Stimulated activated CD8-positive, alpha-beta memory T cell treated with anti-CD3 and anti-CD28 coated beads, Interleukin-12 subunit alpha, Interleukin-12 subunit beta, amount 100 ng/mL, for 1 hour (primary cell): ENCODE measurements at places on chromosomes 12 and 14.

- no peak for DNase-seq
These were observed 53.4 kb upstream of the DACT1 start for GRCh38 chr14:58584383-58584782.

DNA sequence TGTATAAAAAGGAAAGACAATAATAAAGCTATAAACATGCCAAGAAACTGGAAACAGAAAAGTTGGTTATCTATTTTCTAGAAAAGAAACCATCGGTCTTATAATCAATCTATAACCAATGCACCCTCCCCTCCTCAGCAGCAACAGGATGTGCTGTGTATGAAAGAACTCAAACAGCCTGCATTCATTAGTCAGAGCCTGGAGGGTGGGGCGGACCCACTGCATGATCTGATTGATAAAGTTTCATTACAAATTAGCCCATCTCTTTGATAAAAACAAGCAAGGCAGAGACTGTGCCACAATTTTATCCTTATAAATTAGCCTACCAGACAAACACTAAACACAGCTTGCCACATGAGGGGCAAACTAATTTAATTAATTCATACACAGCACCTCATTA, 448.1 kb downstream of the BCAT1 start:
- DNase-seq = no peak

GRCh38 chr14:87811246-87811645, 181.7 kb downstream of the GALC start:
- DNase-seq = no peak

DNA sequence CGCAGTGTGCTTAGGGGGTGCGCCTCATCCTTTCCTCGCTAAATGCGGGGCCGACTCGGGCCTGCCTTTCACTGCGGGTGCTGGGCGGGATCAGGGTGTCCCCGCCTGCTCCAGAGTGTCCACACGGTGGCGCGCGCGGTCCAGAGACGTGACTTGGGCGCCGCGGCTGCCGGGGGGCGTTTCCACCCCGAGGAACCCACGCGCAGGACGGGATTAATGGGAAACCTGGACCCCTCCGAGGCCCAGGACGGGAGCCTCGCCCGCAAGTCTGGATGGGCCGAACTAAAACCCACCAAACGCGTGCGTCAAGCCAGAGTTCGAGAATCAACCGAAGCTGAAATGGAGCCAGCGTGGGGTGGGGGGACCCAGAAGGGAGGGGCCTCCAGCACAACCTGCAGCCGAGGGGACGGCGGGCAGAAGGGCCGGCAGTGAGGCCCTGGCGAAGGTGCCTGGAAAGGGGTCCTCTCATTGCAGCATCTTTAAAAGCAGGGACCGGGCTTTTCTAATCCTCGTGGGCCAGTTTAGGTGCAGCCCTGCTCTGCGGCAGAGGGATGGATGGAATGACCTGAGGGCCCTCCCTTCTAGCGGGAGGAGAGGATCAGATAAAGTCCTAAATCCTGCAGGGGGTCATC, 93.3 kb downstream of the NINJ2 start:
- peak; percentile 80 for DNase-seq

DNA sequence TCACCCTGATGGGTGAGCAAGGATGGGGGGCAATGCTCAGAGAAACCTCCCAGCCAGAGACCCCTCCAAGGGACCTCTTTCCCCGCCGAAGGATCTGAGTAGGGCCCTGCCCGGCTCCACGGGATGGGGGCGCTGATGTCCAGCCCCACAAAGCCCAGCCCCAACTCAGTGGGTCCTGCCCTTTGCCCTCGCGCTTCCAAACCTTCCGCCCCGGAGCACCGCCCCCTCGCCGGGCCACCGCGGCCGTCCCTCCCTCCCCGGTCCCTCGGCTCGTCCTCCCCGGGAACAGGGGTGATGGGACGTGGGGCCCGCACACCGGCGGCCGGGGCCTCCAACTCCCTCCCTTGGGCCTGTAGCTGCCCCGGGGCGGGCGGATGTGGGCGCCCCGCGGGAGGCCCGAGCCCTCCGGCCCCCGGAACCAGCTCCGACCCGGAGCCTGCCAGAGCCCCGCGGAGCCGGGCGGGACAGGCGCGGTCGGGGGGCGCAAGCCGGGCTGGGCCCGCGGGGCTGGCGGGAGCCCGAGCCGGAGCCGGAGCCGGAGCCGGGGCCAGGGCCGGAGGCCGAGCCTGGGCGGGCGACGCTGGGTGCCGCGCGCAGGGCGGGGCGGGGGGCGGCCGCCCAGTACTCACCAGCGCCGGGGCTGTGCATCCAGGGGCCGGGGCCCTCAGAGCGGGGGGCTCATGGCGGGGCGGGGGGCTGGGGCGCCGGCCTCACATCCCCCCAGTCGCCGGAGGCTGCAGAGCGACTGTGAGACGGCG, 386 bp downstream of the HDAC7 start:
- no peak for DNase-seq

GRCh38 chr14:89848165-89848564, 106.4 kb downstream of the EFCAB11 start:
- DNase-seq = no peak

DNA sequence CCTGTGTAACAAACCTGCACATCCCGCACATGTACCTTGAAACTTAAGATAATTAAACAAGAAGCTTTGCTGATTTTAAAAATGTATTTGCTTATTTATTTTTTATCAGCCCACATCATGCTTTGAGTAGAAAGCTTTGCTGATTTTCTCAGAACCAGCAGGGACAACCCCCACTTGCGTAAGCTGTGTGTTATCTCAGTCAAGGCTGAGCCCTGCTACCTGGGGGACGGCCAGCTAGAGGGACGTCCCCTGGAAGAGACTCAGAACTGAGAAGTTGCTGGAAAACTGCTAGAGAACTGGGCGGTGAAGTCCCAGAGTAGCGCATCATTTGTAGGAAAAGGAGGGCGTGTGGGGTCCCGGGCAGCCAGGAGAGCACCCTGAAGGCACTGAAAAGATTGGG, 4.1 kb upstream of the PLEK2 start:
- no peak for DNase-seq
